ENCODE measurements at places on chromosomes 13 and 19.

DNA sequence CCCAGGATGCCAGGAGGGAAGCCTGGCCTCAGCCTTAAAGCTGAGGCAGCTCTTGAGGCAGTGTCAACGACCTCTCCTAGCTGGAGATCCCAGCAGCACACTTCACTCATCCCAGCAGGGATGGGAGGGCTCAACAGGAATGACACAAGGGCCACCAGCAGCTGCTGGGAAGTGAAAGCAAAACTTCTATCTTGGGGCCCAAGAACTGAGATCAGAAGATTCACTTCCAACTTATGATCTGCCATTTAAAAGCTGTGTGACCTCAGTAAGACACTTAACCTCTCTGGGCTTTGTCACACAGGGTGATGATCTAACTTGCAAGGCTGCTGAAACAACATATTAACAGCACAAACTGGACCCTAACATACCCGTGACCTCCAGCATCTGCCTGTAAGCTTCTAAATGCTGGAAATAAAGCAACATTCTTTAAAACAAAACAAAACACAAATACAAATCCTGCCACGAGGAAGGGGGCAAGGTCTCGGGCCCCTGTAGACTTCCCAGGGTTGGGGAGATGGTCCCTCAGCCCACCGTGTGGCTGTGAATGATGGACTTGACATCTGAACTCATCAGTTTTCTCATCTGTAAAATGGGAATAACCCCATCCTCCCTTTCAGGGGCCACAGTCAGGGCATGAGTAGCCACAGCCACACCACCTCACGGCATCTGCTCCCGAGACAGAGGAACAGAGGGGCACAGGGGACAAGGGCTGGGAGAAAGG, 22.7 kb downstream of the ELL start:
- DNase-seq: no peak

DNA sequence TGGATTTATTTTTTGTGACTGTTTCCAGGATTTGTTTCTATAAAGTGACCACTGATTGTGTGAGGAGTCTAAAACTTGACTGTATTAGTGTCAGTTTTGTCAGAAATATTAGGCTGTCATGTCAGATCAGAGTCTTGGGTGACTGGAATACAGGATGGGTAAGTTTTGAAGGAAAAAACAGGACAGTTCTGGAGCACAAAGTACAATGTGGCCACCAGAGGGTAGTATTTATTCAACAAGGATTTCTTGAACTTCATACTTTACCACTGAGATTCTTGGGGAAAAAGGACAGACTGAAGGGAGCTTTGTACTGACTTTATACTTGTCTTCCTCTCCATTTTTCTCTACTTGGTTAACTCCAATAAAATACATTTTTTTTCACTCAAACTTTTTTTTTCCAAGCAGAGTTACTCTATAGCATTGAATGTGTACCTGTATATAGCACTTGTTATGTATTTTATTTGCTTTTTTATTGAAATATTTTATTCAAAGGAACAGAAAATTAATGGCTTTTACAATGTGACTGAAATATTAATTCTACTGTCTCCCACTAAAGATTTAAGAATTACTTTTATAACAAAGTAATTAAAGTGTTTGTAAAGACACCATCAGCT, 51.1 kb downstream of the LMO7 start:
- DNase-seq: peak; percentile 4

GRCh38 chr13:51292000-51292565, 47.4 kb upstream of the SERPINE3 start:
- no peak for DNase-seq

- no peak for DNase-seq
Observed at GRCh38 chr19:43818500-43818899, 8.6 kb upstream of the ZNF283 start.

- no peak for DNase-seq
Observed at GRCh38 chr19:18496167-18496979, 25.5 kb downstream of the ELL start.

GRCh38 chr13:53090461-53090860, 61.8 kb downstream of the OLFM4 start:
- no peak for DNase-seq

DNA sequence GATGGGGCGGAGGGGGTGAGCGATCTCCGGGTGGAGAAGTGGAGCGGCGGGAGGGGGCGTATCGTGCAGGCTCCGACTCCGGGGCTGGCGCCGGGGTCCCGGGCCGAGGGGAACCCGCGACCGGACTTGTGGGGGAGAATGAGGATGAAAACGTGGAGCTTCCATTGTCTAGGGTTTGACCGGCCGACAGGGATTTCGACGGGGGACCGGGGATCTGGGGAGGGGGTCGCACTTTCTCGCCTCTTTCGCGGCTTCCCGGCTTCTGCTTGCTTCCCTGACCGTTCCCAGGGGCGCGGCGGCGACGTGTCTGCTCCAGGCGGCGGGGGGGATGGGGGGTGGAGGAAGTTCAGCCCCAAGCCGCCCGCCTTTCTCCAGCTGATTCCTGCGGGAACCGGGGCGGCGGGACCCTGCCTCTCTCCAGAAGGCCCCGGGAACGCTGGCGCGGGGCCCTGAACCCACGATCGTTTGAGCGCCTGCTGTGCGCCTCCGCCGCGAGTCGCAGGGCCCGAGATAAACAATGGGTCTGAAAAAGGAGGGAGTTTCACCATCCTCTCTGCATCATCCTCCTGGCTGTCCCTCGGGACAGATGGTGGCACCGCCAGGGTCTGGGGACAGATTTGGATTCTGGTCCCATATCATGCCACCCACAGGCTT, 790 bp downstream of the TPM4 start:
- peak; percentile 59 for DNase-seq

- DNase-seq: no peak
Observed at GRCh38 chr13:65825039-65825438, 1405.1 kb downstream of the PCDH9 start.

GRCh38 chr13:22081430-22081829, 410.6 kb downstream of the FGF9 start:
- no peak for DNase-seq

DNA sequence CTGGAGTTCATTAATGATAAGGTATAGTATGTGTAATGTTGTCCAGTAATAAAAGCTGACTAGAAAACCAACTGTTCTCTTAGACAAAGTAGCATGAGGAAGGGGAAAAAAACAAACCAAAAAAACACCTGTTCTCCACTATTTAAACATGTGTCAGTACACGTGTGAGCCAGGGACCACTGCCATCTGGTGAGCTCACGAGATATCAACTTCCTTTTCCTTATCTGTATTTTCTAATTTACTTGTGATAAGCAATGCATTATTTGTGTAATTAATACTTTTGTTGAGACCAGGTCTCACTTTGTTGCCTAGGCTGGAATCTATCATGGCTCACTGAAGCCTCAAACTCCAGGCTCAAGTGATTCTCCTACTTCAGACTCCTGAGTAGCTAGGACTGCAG, 4.3 kb upstream of the SIX5 start:
- peak; percentile 54 for DNase-seq

GRCh38 chr19:13990085-13990484, 16.0 kb downstream of the RFX1 start:
- no peak for DNase-seq

DNA sequence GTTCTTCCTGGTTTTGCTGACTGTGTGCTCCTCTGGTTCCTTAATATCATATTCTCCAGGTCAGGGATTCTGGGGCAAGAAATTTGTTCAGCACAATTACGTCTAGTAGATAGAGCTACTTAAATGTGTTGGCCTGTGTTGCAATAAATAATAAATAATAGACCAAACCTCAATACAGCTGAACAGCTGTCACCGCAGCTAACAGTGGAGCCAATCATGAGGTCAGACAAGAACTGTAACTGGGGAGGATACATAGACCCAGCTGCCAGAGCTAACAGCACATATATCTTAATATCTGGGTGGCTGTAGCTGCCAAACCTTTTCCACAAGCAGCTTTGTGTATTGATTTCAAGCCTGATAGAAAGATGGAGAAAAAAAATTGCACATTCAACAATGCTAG, 1596.3 kb upstream of the PCDH20 start:
- no peak for DNase-seq

GRCh38 chr13:71605744-71606143, 261.3 kb downstream of the DACH1 start:
- DNase-seq: no peak

GRCh38 chr13:87498681-87499080, 172.5 kb upstream of the SLITRK5 start:
- DNase-seq: peak; percentile 16

DNA sequence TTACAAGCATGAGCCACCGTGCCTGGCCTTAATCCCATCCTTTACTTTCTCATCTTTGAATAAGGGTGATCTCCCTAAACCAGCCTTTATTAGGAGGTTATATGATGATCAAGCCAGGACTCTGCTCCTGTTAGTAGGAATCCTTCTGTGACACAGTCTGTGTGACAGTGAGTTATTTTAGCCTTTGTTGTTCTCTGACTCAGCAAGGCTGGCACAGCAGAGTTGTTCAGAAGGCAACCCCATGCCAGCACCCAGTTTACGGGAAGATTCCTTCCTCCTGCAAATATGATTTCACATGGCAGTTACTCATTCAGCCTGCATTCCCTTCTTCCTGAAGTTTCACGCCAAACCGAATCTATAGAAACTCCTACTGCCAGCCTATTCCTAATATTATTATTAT, 10.5 kb upstream of the MIER2 start:
- DNase-seq: no peak

GRCh38 chr13:103437651-103438050, 371.4 kb upstream of the SLC10A2 start:
- no peak for DNase-seq
